ENCODE measurements at places on chromosomes 11 and 22. TPM values are rescaled to one million over a fixed set of nuclear protein-coding genes. Genes with fewer than 3 reads are reported as not detected.

Gene SOX6
- 18.6 TPM for total RNA-seq

Gene PRG3
- not detected for total RNA-seq

Gene TRIM48
- total RNA-seq, result not detected

Gene STK33
- 17.3 TPM for total RNA-seq

Gene MUC2
- total RNA-seq, result not detected

DNA sequence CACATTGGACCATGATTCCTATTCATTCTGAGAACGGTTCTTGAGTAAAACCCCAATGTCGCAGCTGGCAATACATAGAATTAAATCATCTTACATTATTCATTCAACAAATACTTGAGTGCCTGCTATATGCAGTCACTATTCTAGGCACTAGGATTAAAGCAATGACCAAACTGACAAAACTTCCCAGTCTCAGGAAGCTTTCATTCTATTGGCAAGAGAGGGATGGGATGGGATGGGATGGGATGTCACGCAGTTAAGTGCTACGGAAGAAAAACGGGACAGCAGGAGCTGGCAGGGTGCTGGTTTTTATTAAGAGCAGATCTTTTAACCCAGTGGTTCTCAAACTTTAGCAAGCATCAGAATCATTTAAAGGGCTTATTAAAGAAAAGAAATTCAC lies 2.9 kb downstream of the PAK1 start:
- DNase-seq, result no peak

DNA sequence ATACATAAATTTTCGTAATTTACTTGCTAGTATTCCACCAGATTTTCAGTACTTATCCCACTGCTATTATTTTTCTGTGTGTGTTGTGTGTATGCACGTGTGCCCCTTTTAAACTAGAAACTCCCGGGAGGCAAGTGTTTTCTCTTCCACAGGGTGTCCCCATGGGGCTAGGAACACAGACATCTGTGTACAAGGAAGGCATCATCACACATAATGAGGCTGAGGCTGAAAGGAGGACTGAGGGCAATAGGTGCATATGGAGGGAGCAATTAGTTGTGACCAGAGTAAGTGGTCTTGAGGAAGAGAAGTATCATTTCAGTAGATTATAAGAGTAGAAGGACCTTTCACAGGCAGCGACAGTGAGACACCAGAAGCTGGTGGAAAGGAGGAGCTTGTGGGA lies 2.1 kb upstream of the DPAGT1 start:
- no peak for DNase-seq

- no peak for DNase-seq
Measured at GRCh38 chr11:2563213-2564007, 118.6 kb downstream of the KCNQ1 start.

DNA sequence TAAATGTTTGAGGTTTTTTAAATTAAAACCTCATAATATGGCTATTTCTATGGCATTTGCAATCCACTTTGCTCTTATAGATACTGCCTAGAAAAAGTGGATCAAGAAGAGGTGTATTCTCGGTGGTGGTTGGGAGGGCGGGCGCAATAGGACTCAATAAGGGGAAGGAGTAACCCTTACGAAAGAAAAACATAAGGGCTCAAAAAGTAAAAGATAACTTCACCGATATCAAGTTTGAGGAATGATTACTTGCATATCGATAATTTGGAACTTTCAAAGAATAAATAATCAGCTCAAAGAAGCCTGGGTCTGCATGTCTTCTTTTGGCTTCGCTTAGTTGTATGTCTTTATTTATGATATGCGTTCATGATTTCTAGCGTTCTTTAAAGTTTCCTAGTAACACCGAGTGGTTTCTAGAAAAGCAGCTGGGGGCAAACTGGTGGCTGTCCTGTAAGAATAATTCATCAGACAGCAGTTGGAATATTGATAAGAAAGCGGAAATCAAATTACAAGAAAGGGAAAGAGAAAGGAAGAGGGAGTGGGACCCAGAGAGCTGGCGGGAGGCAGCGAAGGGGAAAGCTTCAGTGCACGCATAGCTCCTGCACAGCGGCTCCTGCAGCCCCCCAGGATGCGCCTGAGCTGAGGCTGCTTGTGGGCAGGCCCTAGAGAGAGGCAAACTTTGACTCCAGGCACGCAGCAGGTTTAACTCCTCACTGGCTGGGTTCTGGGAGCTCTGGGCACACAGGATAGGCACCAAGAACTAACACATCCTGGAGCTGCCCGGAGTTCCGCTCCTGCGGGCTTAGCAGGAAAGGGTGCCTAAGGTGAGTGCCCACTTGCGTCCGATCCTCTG lies 9.1 kb upstream of the FLI1 start:
- no peak for DNase-seq

- DNase-seq, result no peak
Measured at GRCh38 chr11:23554002-23554401, 693.7 kb upstream of the CCDC179 start.

- no peak for DNase-seq
Measured at GRCh38 chr22:20117633-20118299, 740 bp upstream of the TRMT2A start.

DNA sequence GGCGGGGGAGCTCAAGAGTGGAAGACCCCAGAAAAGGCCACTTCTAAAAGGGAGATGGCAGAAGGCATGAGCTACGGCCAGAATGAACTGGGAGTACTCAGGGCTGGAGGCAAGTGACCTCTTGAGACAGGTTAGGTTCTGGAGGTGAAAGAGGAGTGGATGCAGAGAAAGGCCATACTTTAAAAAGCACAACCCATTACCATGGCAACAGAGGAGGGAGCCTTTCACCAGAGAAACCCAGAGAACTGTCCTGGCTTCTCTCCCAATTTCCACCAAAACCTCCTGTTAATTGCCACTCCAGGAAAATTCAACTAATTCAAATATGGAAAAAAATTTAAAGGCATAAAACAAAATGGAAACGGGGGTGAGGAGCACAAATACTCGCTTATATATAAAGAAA lies 15.8 kb downstream of the A4GALT start:
- DNase-seq, result no peak

DNA sequence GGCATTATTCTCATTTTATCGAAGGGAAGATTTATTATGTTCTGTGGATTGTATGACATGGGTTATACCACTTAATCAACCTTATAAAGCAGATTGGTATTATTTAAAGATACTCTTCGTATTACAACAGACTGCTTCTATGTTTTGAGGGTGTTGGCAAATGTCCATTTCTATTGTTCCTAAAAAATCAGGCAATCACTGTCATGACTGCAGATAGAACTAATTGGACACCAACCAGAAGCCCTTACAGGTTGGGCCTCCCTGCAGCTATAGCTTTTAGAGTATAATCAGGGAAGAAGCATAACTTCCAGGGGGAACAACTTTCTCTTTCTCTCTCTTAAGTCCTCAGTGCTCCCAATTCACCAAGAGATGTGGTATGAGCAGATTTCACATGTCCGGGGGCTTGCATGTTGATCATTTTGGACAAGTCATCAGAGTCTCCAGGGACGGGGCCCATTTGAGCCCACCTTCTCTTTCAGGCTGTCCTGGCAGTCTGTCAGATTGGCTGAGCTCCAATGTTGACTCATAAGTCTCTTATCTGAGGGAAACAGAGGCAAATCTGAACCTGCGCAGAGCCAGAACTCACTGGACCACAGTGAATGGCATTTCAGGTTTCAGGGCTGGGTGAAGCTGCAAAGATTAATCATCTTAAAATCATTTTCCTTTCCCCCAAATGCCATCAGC lies 264.0 kb upstream of the CCDC90B start:
- DNase-seq, result no peak
